GM23338 (cell line): ENCODE measurements at places on chromosomes 2 and 18. TPM values are rescaled to one million over a fixed set of nuclear protein-coding genes. Genes with fewer than 3 reads are reported as not detected.
A peak's percentile ranks its signal among the peaks of the same experiment; 100 is the strongest.

DNA sequence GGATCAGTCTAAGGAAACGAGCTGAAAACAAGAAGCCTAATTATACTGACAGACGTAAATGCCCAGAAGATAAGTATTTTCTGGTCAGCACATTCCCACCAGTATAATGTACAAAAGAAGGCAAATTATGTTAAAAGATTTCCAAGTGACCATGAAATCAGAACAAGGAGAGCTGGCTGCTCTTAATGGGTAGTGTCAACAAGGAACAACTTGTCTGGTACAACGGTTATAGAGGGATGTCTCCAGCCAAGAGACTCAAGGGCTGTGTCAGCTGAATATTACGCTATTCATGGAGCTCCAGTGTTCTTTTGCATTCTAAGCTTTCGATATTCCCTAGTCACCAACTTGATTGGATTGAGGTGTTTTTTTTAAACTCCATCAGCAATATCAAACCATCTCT is 8.6 kb upstream of the L3MBTL4 start:
- H3K4me3 ChIP-seq: no peak overlapping the region
- DNase-seq: no peak
- no peak overlapping the region for H3K27ac ChIP-seq
- H3K27me3 ChIP-seq: no peaks in the 10 kb centered on the region
- no peaks in the 10 kb centered on the region for H3K4me1 ChIP-seq
- no peaks in the 10 kb centered on the region for H3K36me3 ChIP-seq

DNA sequence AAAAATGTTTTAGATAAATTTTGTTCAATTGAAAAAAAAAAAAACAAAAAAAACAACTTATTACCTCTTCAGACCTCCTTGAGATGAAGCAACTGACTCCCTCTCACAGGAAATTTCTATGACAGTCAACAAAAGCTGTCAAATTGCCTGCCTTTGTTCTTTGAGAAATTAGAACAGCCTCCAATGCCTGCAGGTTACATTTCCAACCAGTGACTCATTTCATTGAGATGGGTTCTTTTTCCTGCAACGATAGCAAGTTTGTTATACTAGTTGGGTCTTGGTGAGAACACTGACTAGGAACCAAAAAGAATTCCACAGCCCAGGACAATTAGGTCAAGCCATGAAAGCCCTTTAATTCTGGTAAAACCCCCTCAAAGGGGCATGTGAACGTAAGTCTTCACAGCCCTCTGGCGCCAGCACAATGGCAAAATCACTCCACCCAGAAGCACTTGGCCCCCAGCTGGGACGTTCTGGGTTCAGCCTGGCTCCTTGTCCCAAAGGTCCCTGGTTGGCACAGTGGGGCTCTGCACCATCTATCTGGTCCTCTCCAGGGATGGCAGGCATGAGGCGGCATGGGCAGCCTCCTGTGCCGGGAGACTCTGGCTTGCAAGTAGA is 87.0 kb downstream of the SPP2 start:
- no peaks in the 10 kb centered on the region for H3K4me1 ChIP-seq
- DNase-seq: no peak
- H3K27ac ChIP-seq: no peak overlapping the region
- H3K36me3 ChIP-seq: no peaks in the 10 kb centered on the region

- no peak overlapping the region for H3K4me3 ChIP-seq
- H3K27me3 ChIP-seq: no peaks in the 10 kb centered on the region
- no peaks in the 10 kb centered on the region for H3K4me1 ChIP-seq
- no peaks in the 10 kb centered on the region for H3K36me3 ChIP-seq
Measured at GRCh38 chr2:28546242-28546641, 50.4 kb downstream of the PLB1 start.

GRCh38 chr18:32896776-32897547 is 124.1 kb upstream of the KLHL14 start:
- no peaks in the 10 kb centered on the region for H3K27me3 ChIP-seq
- H3K36me3 ChIP-seq: no peaks in the 10 kb centered on the region
- H3K27ac ChIP-seq: no peak overlapping the region
- no peaks in the 10 kb centered on the region for H3K4me1 ChIP-seq
- H3K4me3 ChIP-seq: no peak overlapping the region

GRCh38 chr2:221600388-221600787 is 28.3 kb upstream of the EPHA4 start:
- DNase-seq: no peak
- no peaks in the 10 kb centered on the region for H3K27me3 ChIP-seq
- no peaks in the 10 kb centered on the region for H3K36me3 ChIP-seq
- no peak overlapping the region for H3K27ac ChIP-seq
- H3K4me1 ChIP-seq: peaks cover 21% of the 10 kb centered on the region

DNA sequence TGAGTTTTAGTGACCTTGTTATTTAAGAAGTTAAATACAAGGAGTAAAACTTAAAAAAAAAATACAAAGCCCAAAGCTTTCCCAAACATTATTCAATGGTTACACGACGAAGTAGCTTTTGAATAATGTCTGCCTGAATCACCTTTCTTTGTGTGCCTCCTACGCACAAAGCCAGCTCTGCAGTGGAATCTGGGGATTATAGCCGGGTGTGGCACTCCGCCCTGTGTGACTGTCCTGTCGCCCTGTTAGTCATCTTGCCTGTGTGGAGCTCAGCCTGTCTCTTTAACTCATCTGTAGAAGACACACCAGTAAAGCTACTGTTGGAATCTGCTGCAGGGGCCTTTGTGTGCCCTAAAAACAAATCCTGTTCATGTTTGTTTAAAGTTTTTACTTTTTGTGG is 79.4 kb upstream of the TCF7L1 start:
- H3K4me1 ChIP-seq: peaks cover 16% of the 10 kb centered on the region
- no peak for DNase-seq
- H3K27me3 ChIP-seq: no peaks in the 10 kb centered on the region
- no peak overlapping the region for H3K27ac ChIP-seq

DNA sequence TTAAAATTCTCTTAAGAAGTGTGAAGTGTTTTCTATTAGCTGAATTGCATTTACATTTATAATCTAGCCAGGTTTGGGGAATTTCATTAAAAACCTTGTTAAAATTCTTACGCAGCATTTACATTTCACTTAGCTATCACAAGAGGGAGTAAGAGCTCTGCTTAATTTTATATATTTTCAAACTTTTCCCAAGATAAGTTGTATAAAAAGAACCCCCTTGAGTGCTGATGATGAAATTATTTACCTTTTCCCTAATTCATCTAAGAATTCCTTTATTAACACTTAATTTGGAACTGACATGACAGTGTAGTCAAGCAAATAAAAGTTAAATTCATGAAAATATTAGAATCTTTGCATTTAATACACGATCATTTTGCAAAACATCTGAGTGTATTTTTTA is 54.2 kb upstream of the ZSWIM2 start:
- H3K27ac ChIP-seq: no peak overlapping the region
- H3K4me1 ChIP-seq: no peaks in the 10 kb centered on the region
- H3K4me3 ChIP-seq: no peak overlapping the region
- H3K27me3 ChIP-seq: no peaks in the 10 kb centered on the region
- H3K36me3 ChIP-seq: no peaks in the 10 kb centered on the region
- peak; percentile 33 for DNase-seq

DNA sequence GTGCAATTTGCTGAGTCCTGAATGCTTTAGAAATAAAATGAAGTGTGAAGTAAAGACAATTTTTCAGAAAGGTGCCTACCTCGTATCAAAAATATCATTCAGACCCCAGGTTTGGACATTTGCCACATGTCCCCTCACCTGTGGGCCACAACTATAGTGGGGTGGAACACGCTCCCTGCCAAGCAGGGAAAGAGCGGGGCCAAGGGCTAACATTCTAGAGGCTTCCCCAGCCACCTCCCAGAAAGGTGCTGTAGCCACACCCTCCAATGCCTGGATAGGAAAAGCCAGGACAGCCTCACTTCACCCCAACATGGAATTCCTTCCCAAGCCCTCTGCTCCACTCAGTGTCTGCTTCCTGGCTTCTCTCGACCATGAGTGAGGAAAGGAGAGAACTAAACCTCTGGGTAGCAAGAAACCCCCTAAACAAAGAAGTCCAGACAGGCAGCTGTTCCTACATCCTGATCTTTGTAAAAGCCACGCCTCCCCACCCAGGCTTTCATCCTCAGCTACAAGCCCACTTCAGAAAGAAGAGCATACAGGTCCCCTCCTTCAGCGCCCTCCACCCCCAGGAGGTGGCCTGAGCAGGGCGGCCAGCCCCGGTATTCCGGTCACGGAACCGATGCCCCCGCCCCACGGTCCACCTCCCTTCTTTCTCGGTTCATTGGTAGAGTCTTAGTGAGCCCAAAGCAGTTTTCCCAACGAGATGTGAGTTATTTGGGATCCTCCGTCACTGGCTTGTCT is 2.1 kb downstream of the COL6A3 start:
- H3K4me3 ChIP-seq: no peak overlapping the region
- H3K4me1 ChIP-seq: peaks cover 14% of the 10 kb centered on the region; the same call in 1 of the 2 replicates
- H3K27me3 ChIP-seq: no peaks in the 10 kb centered on the region
- DNase-seq: peak; percentile 12
- no peak overlapping the region for H3K27ac ChIP-seq
- H3K36me3 ChIP-seq: no peaks in the 10 kb centered on the region

DNA sequence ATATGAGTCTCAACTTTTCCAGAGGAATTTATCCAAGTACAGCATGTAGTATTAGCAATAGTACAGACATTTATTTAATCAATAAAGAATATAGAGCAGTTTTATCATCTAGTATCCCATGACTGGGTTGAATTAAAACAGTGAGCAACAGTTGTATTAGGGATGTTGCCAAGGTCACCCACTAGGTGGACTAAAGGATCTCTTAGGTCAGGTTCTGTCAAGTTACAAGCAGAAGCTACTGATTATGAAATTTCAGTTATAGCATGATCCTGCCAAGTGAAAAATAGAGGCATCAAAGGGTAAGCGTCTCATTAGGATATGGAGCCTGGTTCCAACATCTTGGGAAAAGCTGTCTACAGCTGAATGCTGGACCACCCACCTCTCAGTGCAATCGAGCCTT is 52.1 kb upstream of the LAPTM4A start:
- H3K4me1 ChIP-seq: no peaks in the 10 kb centered on the region
- no peak overlapping the region for H3K27ac ChIP-seq
- peaks cover 6% of the 10 kb centered on the region; the same call in 1 of the 2 replicates for H3K27me3 ChIP-seq
- H3K4me3 ChIP-seq: no peak overlapping the region
- no peaks in the 10 kb centered on the region for H3K36me3 ChIP-seq

GRCh38 chr2:180324182-180324581 is 317.1 kb upstream of the CWC22 start:
- H3K4me1 ChIP-seq: no peaks in the 10 kb centered on the region
- no peak overlapping the region for H3K27ac ChIP-seq
- DNase-seq: no peak
- no peak overlapping the region for H3K4me3 ChIP-seq
- peaks cover 6% of the 10 kb centered on the region; the same call in 1 of the 2 replicates for H3K36me3 ChIP-seq
- H3K27me3 ChIP-seq: no peaks in the 10 kb centered on the region

Gene FIGN
- total RNA-seq: 13.2 and 17.2 TPM in 2 replicates
